ENCODE measurements at places on chromosomes 3 and 15. TPM values are rescaled to one million over a fixed set of nuclear protein-coding genes. Genes with fewer than 3 reads are reported as not detected.

Gene CKMT1A
- total RNA-seq: 3.9 TPM

Gene AADACL2
- total RNA-seq: not detected

Gene IL16
- total RNA-seq: not detected

Gene TRMT10C
- total RNA-seq: 33.3 TPM

Gene TMEM266
- total RNA-seq: 0.17 TPM

Gene IL17RB
- total RNA-seq: 1.2 TPM

Gene FBXO40
- not detected for total RNA-seq

Gene ZBED2
- 0.19 TPM for total RNA-seq

Gene SCN5A
- total RNA-seq: 0.54 TPM

Gene CLDN16
- 0.34 TPM for total RNA-seq

Gene ZCWPW2
- total RNA-seq: not detected

Gene KLHL6
- not detected for total RNA-seq
